ENCODE measurements at places on chromosomes 4 and X.

DNA sequence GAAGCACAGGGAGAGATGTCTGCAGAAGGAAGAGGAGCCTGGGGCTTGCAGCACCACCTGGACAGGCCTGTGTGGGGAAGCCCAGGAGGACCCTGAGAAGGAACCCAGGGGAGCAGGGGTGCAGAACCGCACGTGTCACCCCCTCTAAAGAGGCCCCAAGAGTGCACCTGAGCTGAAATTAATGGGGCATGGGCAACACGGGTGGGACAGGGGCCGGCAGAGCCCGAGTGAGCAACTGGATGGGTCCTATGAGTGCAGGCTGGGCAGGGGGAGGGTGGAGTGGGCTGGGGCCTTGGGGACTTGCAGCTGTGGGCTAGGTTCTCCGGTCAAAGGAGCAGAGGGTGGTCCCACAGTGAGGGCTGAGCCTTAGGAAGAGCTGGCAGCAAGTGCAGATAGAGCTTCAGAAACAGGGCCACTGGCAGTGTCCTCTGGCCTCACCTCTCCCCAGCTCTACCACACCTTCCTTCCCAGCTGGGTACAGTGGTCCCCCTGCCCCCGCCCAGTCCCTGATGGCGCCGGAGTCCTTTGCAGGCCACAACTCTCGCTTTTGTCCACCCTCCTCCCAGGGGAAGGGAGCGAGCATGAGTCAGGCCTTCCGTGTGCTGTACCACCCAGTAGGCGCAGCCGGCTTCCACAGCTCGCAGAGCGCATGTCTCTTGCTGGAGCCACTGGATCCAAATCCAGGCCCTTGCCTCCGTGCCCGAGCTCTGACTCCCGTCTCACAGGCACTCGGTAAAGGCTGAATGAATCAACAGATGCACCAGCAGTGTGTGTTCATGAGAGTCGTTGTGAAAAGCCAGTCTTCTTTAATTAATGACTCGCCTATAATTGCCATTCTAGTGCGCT, 131.6 kb downstream of the HMX1 start:
- DNase-seq = no peak

DNA sequence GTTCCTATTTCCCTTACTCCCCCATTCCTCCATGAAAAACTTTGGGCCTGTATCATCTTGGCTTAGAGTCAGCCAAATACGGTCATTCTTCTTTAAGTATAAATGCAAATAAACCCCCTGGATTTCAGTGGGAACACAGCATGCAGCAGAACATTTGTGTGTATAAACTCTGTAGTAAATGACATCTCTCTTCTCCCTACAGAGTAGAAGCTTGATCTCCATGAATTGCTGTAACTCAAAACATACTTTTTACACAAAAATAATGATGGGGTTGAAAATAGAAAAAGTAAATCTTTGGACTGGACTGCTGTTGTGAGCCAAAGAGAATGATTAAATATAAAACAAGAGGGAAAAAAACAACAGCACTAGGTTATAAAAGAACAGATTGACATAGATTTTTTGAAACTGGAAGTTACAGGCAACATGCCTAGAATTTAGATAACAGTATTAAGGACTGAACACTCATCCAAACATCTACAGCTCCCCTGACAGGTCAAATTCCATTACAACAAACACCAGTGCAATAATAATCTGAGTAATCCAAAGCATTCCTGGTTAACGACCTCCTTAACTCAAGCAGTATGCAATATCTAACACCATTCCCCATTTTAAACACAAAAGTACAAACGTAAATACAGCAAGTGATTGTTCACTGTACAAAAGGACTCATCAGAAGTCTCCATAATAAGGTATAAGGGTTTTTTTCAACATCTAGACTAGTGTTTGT, 30.7 kb downstream of the TSPAN5 start:
- no peak for DNase-seq

DNA sequence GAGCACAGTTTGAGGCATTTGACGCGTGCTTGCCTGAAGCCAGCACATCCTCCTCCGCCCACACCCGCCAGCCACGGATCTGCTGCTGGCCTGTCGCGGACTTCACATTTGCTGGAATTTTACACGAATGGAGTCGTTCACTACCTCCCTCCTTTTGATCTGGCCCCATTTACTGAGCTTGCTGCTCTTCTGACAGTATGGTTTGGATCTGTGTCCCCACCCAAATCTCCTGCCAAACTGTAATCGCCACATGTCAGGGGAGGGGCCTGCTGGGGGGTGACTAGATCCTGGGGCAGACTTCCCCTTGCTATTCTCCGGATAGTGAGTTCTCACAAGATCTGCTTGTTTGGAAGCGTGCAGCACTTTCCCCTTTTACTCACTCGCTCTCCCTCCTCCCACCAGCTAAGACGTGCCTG, 19.9 kb upstream of the CPLX1 start:
- no peak for DNase-seq

GRCh38 chr4:16439768-16440167, 213.5 kb upstream of the TAPT1 start:
- no peak for DNase-seq

GRCh38 chr4:158802914-158803313, 34.1 kb downstream of the FNIP2 start:
- no peak for DNase-seq

- DNase-seq = no peak
These were observed 223.0 kb upstream of the GPC4 start for GRCh38 chrX:133638285-133638684.

DNA sequence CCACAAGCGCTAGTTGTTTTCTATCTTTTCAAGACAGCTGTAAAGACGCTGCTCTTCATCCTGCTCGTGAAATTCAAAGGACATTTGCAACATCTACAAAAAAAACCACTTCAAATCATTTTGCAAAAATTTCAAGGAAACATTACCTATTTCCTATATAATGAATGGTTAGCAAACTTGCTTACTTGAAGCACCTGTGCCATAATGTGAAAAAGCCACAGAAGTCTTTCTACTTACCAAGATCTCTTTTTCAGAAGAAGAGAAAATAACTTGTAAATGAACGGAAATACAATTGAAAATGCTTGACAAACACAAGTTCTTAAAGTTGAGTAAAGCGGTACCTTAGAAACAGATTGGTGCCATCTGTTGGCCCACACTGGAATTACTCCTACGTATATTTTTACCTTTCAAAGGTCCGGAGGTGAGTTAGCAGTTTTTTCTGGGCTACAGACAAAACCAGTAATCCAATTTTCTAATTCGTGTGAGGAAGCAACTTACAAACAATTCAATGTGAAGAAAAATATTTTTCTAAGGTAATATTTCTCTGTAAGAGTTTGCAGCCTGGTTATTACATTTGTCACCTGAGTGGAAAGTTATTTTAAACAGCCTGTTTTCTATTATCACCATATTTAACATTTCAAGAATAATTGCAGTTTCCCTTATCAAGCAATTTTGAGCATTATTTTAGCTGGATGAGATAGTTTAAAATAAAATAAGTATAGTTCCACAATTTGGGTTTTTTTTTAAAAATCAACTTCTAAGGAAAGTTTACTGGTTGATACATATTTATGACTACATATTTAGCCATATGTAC, at the start of gene TLR6:
Gene TLR6 (minus strand): TSS at position 294 of the 814 bp plus-strand sequence. CDS start 27,344 bp downstream, outside the sequence.
- DNase-seq = peak; percentile 36

GRCh38 chrX:41092776-41093175, 7.5 kb downstream of the USP9X start:
- DNase-seq = no peak

DNA sequence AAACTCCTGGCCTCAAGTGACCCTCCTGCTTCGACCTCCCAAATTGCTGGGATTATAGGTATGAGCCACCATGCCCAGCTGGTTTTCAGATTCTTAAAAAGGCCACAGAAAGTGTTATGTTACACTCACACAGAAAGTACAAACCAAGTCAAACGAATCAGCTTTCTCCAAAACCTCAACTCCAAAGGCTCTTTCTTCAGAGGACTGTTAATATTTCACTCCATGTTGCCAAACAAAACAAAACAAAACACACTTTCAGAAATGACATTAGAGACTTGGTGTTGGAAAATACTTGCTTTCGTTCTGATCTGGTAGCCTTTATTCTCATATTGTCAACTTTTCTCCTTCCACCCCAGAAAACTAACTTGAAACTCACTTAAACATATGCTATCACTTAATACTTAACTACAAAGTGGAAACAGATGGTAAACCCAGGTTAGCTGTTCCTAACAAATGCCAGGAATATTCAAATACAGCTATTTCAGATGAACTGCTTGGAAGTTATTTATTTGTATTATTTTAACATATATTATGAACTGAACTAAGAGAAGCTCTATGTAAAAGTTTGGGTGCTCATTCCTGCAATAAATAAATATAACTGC, 34.7 kb downstream of the RLIM start:
- no peak for DNase-seq

DNA sequence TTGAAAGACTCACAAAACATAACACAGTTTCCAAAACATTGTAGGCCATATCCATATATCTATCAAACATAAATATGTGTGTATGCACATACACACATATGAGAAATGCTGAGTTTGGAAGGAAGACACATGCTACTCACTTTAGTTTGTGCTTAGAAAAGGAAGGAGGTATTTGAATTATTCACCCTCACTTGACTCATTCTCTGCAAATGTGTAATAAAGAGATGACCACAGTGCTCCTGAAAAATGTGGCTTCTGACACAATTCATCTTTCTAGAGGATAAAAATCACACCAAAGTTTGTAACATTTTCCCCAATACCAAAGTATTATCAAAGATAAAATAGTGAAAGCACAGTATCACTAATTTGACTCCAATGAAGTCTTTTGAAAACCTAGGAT, 950.1 kb downstream of the FAT4 start:
- DNase-seq = no peak

GRCh38 chr4:152478461-152479237, 57.2 kb downstream of the FBXW7 start:
- no peak for DNase-seq
